ENCODE measurements at places on chromosomes 12 and 14.

DNA sequence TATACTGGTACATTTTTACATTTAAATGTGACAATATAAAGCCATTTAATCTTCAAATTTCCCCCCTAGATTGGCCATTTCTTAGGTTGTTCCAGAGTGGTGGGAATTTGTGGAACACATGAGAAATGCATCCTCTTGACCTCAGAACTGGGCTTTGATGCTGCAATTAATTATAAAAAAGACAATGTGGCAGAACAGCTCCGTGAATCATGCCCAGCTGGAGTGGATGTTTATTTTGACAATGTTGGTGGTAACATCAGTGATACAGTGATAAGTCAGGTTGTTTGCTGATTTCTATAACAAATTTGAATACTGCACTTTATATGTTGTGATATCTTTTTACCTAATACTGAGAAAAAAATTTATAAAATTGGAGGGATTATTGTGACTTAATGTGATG lies 7.6 kb upstream of the ZNF410 start:
- DNase-seq, result no peak

- no peak for DNase-seq
Measured at GRCh38 chr12:120181991-120182631, 12.4 kb downstream of the GCN1 start.

DNA sequence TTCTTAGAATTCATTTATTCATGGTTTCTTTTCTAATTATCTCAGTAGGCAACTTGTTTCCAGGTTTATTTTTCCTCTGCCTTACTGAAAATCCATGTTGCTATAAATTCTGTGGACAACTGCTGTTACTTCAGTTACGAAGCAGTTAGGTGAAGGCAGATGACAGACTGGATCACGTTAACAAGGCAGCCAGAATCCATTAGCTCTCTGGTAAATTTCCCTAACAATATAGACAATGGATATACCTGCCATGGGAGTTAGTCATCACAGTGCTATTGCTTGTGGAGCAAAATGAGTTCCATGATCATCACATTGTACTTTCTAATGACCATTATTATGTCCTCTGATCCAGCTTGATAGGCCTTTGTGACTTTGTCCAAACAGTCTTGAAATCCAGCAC lies 291.5 kb downstream of the NELL2 start:
- no peak for DNase-seq

GRCh38 chr12:73769337-73769736 lies 768.3 kb upstream of the ATXN7L3B start:
- DNase-seq, result no peak

GRCh38 chr14:50007123-50007903 lies 109.1 kb downstream of the VCPKMT start:
- DNase-seq, result no peak

DNA sequence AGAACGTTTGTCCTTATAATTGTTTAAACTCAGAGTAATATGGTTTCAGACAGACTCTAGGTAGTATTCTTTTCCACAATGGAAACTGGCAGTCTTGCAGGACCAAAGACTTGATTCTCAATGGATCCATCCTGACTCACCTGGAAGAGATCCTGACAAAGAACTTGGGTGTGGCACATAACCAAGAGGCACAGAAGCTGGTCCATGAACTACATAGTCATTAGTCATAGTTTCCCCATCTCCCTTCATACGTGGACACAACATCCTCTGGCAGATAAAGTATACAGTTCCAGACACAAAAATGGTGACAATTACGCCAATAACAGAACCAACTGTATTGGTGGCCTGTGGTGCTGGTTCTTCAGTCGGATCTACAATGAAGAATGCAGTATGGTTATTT lies 55.8 kb downstream of the BCL2L14 start:
- no peak for DNase-seq

GRCh38 chr12:104604070-104604994 lies 147.6 kb downstream of the CHST11 start:
- DNase-seq, result peak; percentile 86

DNA sequence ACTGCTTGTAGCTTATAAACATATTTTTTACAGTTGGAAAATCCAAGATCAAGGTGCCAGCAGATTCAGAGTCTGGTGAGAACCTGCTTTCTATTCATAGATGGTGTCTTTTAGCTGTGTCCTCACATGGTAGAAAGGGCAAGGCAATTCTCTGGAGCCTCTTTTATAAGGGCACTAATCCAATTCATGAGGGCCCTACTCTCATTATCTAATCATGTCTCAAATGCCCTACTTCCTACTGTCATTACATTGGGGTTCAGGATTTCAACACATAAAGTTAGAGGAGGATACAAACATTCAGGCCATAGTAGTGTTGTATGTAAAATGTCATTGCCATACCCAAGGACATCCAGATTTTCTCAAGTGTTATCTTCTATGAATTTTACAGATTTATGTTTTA lies 496.4 kb downstream of the TMTC2 start:
- DNase-seq, result no peak

- DNase-seq, result no peak
Measured at GRCh38 chr12:23862701-23863100, 86.8 kb downstream of the SOX5 start.

- no peak for DNase-seq
Measured at GRCh38 chr14:58898655-58899316, 261.0 kb downstream of the DACT1 start.

DNA sequence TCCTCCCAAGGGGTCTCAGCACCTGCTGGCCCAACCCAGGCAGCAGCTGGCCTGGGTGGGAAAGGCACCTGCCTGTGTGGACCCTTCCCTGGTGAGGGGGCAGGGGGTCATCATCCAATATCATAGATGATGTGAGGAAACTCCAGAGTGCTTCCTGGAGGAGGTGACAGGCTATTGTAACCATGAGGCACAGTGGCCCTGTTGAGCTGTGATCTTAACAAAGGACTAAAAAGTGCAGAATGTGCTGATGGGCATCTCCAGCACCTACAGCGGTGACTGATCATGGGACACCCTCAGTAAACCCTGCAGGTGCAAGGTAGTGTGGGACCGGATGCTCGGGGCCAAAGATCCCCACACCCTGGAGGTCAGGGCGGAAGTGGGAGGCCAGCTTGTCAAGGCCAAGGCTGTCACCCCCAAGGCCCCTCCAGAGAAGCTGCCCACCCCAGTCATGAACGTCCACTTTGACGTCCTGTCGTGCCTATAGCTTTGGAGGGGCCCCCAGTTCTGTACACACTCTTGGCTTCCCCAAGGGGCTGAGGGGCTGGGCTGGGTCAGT lies 7.5 kb downstream of the MMP17 start:
- no peak for DNase-seq

DNA sequence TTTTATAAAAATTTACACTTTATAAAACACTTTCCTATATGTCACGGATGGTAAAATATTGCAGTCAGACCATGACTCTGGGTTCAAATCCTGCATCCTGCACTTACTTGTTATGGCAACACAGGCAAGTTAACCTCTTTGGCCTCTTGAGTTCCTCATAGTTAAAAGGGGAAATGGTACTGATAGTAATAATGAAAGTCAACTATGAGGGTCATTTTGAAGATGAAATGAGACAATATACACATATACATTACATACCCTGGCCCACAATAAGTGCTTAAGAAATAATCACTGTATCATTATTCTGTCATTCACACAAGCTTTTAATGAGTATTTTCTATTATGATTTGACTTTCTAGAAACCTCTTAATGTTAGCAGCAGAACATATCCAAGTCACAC lies 64.4 kb downstream of the C12orf42 start:
- peak; percentile 19 for DNase-seq

DNA sequence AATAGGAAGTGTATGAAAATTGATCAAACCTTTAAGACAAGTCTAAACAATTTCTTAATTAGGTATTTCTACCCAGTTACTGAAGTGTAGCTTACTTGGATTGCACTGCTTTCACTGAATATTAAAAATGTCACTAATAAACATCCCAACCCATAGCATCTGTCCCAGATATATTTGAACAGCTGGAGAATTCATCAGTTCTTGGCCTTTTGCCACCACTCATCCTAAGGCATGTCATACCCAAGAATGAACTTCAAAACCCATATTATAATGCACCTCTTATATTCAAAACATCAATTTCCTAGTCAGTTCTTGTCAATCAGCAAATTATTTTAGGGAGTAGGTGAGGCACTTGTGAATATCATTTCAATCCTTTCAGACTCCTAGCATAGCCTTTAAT lies 392.3 kb downstream of the PAWR start:
- no peak for DNase-seq

DNA sequence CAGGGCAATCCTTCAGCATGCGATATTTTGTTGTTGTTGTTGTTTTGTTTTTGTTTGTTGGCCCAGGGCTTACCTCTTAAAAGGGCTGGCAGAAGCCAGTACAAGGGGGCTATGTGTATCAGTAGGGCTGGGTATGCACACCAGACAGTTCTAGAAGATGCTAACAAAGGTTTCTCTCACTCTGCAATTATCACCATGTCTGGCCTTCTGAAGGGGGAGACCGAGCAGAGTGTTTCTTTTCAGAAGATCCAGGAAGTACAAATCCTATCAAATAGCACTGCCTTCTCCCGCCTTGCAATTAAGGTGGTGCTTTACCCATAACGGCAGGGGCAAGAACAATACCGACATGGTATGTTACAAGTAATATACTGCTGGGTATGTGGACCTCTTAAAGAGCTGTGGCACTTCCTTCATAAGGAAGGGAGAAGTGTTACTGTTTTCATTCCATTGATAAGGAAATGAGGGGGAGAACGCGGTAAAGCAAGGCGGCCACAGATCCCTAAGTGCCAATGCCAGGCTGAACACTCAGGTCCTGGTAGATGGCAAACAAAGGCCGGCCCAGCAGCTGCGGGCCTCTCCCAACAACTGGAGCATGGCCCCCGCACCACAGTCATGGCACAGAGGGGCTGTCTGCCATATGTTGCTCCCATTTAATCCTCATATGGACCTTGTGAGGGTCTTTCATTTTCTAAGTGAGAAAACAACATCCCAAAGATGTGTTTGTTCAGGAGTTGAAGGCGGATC lies 19.2 kb upstream of the CACNA2D4 start:
- no peak for DNase-seq

DNA sequence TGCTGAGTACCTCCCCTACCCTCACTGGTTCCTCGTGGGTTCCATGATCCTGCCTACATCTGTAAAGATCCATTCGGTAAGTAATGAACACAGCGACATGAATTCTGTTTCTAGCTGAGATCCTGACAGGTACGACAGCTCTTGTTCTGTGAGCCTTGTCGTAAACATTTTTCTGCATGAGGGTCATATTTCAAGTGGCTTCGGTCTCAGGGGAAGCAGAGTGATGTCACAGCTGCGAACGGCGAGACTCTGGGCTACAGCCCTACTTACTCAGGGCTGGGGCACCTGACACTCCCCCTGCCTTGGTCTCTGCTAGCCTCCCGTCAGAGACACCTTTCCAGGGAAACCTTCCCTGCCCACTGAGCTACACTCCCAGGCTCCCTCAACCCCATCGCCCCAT lies 85.8 kb downstream of the RBM19 start:
- DNase-seq, result no peak

- DNase-seq, result no peak
Measured at GRCh38 chr14:104967386-104968152, 10.6 kb downstream of the AHNAK2 start.

DNA sequence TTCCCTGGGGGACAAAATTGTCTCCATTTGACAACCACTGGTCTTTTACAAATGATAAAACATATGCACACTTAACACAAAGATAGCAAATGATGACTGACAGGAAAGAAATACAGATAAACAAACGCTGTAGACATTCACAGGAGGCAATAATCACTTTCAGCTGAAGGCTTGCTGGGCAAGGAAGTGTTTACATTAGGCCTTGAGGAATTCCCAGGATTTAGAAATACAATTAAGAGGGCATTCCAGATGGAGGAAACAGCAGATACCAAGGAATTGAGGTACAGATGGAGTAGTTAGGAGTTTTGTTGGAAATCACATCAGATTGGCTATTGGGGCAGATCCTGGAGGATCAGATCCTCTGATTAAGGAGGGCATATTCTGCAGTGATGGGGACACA lies 93.9 kb downstream of the DYRK2 start:
- no peak for DNase-seq

GRCh38 chr12:65779091-65779642 lies 45.1 kb upstream of the HMGA2 start:
- DNase-seq, result no peak

DNA sequence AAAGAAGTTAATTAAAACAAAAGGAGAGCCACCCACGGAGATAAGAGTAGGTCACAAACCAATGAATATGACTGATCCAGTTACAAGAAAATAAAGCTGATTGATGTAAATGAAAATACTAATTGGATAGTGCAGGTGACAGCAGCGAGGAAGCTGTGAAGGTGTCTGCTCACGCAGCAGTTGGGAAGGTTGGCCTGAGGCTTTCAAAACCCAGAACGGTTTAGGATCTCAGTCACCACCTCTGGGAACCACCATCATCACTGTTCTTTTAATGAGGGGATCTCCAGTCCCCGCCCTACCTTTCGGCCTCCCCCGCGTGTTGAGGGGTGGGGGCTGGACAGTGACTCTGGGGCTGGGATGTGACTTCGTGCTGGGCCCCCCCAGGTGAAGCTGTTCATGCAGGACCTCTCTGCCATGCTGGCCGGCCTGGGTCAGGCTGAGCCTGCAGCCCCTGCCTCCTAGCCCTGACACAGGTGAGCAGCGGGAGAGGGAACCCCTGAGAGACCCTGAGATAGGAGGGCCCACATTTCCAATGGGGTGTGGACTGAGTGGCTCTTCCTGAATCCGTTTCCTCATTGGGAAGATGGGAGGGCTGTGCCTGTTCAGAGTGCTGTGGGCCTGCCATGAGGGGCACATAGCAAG lies 7.8 kb downstream of the CFAP73 start:
- DNase-seq, result no peak

DNA sequence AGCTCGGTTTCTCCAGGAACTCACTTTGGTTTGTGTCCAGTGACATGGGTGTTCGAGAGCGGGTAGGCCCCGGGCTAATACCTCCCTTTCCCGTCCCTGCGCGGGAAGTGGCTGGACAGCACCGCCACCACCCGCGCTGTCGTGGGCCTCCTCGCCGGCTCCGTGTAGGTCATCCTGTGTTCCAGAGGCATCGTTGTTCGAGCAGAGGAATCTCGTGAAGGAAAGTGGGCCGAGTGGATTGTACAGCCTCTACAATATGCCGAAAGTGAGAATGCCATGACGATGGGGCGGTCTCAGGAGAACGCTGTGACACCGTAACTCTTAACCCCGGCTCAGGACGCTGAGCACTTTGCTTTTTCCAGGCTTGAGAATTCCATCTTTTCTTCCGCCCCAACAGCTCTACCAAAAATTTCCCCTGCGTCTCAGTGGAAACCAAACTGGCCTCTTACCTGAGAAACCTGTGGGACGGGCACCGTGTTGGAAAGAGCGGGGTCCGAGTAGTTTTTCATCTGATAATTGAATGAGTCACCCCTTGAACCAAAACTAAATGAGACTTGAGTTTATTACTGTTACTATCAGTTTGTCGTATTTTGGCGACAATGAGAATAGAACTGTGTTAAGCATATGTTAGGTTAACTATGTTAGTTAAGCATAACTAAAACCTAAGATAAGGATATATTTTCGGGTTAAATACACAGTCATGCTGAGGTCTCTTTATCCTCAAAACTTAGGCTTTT lies 510 bp downstream of the EIF2S1 start:
- DNase-seq, result no peak

- DNase-seq, result no peak
Measured at GRCh38 chr14:24920265-24921075, 129.5 kb downstream of the STXBP6 start.
